ENCODE measurements at places on chromosomes 2 and 18. TPM values are rescaled to one million over a fixed set of nuclear protein-coding genes. Genes with fewer than 3 reads are reported as not detected.

DNA sequence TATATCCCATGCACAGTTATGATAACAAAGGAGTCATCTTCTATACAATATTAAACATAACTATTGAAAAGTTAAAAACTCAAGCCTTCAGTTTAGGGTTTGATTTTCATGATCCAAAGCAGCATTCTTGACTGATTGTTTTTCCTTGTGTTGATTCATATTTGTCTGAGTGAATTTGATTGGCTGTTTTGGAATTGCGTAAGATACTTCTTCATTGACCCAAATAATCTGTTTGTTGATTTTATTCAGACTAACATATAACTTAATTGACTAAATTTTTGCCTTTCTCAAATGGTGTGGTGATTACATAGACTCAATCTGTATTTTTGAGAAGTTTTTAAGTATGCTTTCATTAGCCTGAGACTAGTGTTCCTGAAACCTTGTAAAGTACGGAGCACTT is 305.7 kb upstream of the TNP1 start:
- DNase-seq, result no peak

GRCh38 chr2:228245601-228246000 is 64.1 kb upstream of the SPHKAP start:
- no peak for DNase-seq

DNA sequence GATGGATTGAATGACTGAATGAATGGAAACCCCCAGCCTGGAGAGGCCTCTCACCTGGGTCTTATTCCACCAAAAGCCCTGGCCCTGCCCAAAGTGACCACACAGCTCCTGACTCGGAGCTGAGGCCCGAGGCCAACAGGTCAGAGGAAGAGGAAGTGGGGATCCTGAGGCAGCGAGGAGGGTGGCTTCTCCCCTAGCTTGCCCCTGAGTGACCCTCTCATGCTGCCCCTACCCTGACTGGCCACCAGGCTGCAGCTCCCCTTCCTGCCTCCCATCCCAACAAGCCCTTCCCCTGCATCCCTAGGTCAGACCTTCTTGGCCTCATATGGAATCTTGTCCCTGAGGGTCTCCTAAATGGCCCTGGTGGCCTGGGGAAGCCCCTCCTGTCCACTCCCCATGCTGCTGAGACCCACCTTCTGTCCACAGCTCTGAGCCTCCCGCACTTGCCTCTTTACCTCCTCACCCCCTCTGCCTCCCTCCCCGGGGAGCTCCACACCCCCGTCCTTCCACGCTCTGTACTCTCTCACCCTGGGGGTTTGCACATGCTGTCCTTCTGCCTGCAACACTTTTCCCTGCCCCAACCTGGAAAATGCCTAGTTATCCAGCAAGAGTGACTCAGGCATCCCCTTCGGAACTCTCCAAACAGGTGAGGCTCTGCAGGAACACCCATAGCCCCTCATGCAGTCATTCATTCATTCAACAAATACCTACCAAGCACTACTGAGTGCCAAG is 134.8 kb upstream of the HDAC4 start:
- DNase-seq, result no peak

DNA sequence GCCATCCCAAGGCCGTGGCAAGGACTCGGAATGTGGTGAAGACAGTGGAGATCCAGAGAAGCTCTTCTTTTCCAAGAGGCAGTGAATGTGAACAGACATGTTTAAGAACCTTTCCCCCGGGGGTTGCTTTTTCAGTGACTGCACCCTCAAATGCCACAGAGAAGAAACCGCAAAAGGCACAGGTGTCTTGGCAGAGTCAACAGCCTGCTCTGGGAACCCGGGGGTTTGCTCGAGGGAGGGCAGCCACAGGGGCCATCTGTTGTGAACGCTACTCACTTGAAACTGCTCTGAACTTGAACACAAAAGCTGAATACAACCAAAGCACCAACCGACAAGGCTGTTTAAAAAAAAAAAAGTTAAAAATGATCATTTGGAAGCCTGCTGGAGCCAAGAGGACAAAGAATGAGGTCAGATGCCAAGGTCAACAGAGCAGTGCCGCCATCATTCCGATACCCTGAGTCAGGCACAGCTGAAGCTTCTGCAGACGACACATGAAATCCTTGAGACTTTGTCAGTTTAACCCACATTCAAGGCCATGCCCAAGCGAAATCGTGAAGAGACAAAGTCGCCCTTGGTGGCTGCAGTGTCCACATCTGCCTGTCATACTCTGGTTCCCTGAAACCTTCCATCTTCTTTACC is 47.4 kb downstream of the PSMG2 start:
- DNase-seq, result no peak

- no peak for DNase-seq
These were observed 218.8 kb downstream of the HDAC4 start for GRCh38 chr2:239181903-239182581.

Gene GPR75
- polyA plus RNA-seq, result 2.4 TPM

Gene ARHGAP15
- polyA plus RNA-seq, result not detected

Gene TMEM169
- 0.30 TPM for polyA plus RNA-seq

Gene DHRS9
- polyA plus RNA-seq, result not detected

Gene GKN1
- polyA plus RNA-seq, result not detected

Gene CFAP53
- 1.6 TPM for polyA plus RNA-seq

All from SK-N-SH (cell line).